AG04449 (cell line): ENCODE measurements at places on chromosomes 3 and 15.

DNA sequence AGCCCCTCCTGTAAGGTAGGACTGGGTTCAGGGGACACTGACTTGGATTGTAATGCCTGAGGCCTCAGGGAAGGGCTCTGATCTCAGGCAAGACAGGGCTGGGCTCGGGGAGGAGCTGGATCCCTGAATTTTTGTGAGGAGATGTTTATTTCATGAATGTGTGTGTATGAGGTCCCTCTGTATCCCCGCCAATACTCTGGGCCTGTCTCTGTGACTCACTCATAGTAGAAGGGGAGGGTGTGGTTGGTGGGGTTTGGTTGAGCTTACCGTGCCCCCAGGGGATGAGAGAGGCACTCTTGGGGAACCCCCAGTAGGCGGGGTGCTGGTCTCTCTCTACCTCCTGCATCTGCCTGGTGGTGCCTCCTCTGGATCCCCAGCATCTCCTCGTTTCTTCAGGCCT, 28.1 kb downstream of the RPSA start:
- DNase-seq: no peak

DNA sequence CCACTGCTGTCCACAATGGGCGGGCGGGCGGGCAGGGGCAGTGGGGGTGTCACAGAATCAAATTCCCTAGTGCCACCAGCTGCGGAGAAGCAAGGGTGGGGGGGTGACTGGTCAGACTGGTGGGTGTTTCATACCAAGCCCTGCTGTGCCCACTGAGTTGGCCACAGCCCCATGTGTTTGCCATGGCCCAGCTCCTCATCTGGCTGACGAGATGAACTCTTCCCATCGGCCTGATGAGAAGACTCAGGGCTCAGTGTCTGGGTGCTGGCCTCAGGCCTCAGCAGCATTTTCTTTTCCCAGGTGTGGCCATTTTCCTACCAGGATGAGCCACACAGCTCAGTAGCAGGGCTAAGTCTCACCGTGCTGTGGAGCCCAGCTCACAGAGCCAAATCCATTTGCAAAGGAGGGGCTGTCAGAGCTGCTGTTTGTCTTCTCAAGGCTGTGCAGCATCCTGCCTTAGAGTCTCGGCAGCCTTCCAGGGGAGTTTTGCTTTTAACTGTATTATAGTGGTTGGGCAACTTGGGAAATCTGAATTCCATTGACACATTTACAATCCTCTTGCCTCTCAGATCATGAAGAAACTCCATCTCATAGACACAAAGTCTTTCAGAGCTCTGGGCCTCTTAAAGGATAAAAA, 176.8 kb downstream of the ABHD5 start:
- DNase-seq: peak; percentile 80

- DNase-seq: no peak
Observed at GRCh38 chr3:52572221-52572620, 35.8 kb downstream of the UQCC5 start.

DNA sequence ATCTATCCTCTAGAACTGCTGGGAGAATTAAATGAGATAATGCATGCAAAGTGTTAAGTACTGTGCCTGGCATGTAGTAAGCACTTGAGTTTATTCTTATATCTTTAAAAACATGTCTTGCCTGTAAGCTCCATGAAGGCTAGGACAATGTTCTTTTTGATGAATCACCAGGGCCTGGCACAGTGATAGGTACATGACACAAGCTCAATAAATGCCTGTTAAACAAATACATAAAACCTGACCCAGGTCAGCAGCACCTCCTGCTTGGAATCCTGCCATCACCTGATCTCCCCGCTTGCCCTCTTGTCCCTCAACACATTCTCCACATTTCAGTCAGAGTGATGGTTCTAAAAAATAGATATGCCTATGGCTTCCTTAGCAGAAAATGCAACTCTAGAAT, 186.8 kb downstream of the CHST2 start:
- DNase-seq: no peak

DNA sequence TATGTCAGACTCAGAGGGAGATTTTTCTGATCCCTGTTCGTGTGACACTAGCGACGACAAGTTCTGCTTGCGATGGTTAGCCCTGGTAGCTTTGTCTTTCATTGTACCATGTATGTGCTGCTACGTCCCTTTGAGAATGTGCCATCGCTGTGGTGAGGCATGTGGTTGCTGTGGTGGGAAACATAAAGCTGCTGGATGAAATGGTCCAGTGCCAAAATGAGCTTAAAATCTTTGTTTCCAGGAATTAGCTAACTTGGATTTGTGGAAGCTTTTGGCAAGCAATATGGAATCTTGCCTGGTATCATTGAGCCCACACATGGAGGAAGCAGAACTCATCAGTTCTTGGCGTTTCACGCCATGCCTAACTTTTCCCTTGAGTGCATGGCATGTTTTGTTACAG, 98.8 kb downstream of the SPRED1 start:
- DNase-seq: no peak

- DNase-seq: no peak
Observed at GRCh38 chr3:140205598-140205997, 270.6 kb downstream of the CLSTN2 start.
